ENCODE measurements at places on chromosomes 12 and 14. TPM values are rescaled to one million over a fixed set of nuclear protein-coding genes. Genes with fewer than 3 reads are reported as not detected.

The BAG5 gene
- 40.3 TPM for total RNA-seq

The FLRT2 gene
- 11.5 TPM for total RNA-seq

DNA sequence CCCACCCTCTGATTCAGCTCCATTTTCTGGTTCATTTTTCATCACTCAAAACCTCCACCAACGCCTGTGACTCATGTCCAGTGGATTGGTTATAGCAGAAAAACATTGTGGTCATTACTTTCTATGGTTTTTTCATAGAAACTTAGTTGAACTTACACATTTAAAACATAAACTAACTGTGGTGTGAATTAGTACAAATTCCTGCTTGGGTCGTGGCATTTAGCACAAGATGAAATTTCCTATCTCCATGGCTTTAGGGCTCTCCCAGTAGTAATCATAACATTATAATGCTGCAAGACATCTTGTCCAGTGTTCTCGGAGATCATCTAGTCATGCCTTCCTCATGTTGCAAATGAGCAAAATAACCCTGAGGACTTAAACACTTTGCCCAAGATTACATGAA, 7.1 kb downstream of the RNASE7 start:
- DNase-seq, result no peak

DNA sequence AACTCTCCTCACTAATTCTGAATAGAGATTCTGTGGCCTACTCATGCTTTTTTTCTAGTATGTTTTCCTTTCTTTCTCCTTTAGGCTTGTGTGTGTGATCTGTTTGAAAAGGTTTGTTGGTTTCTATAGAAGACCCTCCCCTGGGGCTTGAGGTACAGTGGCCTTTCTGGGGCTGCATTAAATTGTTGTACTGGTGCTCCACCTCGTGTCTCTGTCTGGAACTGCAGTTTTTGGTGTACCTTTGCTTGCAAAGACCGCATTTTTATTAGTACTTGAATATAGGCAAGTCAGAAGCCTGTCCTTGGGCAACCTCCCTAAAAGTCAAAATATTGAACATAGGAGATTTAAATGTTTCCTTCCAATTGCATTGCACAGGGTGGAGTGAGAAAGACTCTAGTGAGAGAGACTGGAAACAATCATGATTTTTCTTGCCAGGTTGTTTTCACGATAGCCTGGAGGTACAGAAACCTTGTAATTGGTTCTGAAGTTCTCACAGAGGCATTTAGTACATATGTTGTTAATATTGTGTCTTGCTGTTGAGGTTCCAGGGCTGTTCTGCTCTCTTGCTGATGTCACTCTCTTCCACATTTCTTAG, 39.0 kb downstream of the SLCO1B1 start:
- DNase-seq, result no peak

The HAL gene
- total RNA-seq, result 197 TPM

- DNase-seq, result no peak
These were observed 228.6 kb downstream of the DPF3 start for GRCh38 chr14:72665259-72665658.

- no peak for DNase-seq
These were observed 694.2 kb downstream of the SLC6A15 start for GRCh38 chr12:84218406-84218805.

The SERPINA9 gene
- 1.4 TPM for total RNA-seq
